ENCODE measurements at places on chromosomes 12 and 14.

- DNase-seq = no peak
Measured at GRCh38 chr12:95258151-95258550, 40.5 kb downstream of the VEZT start.

DNA sequence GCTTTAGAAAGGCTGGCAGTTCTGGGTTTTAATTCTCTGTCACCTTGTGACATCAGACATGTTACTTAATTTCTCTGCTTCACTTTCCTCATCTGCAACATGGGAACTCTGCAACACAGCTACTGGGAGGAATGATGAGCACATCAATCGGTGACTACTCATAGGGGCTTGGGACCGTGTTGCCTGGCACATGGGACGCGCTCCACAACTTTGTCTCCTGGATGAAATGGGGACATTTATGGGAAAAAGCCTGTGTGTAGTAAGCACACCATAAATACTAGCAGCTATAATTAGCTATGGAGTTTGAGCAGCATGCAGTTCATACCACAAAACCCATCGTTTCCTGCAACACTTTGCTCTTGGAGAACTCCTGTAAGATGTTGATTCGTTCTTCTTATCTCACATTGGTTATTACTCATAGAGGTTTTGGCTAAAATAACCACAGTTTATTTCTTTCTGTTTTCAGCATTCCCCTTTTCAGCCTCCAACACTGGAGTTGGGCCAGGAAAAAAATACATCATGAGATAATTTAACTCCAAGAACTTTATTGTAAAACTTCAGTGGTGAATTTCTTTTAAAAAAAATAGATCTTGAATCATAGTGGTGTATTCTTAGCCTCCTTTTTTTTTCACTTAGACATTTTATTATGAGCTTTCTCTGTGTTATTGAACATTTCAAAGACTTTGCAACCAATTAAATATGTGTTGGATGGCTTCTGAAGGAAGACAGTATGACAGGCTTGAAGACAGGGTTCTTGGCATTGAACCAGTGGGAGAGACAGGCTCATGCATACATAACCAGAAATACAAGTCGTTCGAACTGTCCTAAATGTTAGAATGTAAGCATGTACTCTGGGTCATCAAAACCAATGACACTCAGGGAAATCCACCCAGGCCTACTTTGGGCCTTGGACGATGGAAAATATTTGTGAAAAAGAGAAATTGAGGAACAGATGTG lies 72.7 kb downstream of the RIN3 start:
- no peak for DNase-seq

GRCh38 chr14:90487031-90487430 lies 90.2 kb downstream of the CALM1 start:
- no peak for DNase-seq

DNA sequence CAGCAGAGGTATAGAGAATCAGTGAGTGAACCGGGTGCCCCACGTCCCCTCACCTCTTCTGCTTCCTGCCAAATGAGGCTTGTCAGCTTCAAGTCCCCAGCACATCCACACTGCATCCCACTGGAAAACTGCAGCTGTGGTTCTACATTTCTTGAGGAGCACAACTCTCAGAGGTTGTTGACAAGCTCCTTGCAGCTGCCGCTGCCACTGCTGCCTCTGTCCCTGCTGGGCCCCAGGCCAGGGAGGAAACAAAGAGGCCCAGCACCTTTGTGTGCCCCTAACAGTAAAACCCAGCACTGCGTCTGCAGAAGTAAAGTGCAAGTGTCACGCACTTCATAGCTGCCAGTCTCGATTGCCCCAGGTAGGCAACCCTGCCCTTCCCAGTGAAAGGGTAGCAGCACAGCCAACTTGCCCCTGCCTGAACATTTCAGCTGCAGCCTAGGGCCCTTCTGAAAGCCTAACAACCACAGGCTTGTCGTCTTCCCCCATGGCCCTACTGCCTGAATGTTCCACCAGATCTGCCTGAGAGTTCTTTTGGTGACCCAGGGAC lies 1162.1 kb upstream of the USP15 start:
- no peak for DNase-seq

DNA sequence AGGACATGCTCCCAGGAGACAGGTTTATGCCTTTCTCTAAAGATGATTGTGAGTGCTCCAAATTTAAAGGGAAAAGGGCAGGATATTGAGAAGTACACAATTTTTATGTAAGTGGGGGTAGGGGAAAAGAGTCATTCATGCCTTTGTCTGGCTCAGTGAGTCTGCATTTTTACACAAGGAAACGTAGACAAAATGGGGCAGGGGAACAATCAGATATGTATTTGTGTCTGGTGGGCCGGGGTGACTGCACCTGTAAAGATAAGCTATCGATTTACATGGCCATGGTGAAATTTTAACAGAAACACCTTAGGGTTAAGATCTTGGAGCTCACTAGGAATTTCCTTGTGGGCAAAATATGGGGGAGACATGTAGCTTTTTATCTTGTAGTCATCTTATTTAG lies 123.6 kb downstream of the VRK1 start:
- no peak for DNase-seq

DNA sequence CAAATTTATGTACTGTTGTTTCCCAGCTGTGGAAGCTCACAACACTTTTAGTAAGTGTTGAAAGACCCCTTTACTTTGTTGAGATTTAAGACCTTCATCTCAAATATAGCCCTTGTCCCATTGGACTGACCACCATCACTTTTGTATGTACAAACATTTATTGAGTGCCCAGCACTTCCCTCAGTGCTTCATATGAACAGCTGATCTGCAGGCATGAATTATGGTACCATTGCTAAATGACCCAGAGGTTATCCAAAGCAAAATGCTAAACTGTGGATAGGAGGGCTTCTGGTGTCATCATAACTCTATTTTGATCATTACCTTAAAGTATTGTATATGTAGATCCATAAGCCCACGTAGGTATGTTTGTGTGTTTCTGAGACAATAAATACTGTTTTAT lies 285.7 kb upstream of the RGS6 start:
- no peak for DNase-seq

DNA sequence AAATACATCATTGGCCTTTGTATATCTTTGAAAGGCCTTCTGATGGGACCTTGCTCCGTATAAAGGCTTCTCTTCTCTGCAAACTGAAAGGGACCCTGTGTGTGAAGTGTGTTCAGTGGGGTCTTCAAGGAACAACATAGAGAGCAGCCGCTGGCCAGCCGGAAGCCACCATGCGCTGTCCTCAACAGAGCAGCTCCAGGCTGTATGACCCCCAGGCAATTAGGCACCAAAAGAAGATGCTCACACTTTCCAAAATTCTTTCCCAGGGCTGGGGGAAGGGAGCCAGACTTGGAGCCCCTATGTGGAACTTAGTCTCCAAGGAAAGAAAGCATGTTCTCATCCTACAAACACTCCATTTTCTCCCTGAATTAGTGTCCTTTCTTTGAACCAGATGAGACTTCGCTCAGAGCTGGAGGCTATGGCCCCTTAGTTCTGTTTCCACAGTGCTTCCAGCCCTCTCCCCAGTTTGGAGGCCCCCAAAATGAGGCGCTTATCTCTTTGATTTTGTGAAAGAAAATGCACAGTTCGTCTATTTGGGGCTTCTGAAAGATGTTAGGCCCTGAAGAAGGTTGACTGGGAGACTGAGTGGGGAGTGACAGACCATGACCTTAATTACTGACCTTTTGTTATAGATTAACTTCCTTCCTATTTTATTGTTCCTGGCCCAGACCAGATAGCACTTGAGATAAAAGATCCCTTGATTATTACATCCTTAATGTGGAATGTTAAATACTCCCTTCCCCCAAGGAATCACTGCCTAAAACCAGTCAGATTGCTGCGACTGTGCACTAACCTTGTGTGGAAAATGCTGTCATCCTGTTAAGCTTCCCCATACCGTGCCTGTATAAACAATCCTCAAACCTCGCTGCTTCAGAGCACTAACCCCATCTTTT lies 128.3 kb upstream of the FGD4 start:
- no peak for DNase-seq

DNA sequence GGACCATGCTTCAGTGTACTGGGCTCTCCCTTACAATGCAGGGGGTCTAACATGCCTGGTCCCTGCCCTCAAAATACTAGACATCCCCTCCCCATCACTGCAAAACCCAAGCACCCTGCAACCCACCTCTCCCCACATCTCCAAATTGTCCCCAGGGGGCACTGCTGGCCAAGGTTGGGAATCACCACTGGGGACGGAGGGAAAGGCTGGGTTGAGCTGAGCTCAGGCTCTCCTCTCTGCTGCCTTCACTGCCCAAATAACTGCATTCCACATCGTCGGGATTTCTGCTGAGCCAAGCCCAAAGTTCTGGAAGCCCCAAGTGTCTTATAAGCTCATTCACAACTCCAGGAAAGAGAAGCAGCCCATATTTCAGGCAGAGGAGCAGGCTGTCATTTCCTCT lies 69.6 kb downstream of the NT5DC3 start:
- no peak for DNase-seq

DNA sequence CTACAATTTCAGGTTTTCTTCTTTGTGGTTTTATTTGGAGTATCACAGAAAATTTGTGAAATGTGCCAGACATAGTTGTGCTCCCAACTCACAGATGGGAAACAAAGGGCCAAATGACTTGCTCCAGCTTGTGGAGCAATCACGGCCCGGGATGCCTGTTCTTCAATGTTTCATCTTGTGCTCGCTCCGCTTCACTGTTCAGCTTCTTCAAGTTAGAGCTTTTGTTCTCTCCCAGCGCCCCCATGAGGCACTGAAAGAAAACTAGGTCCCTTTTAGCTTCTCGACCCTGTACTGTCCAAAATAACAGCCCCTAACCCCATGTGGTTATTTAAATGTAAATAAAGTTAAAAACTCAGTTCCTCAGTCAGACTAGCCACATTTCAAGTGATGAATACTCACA lies 187.9 kb upstream of the STXBP6 start:
- DNase-seq = no peak

- no peak for DNase-seq
Measured at GRCh38 chr12:26252946-26253345, 57.6 kb downstream of the SSPN start.

GRCh38 chr12:13099066-13099843 lies 4.2 kb downstream of the GSG1 start:
- no peak for DNase-seq

GRCh38 chr12:27361372-27361771 lies 28.7 kb downstream of the BMAL2 start:
- no peak for DNase-seq

- DNase-seq = no peak
Measured at GRCh38 chr12:11651785-11652184, 2.3 kb downstream of the ETV6 start.

GRCh38 chr12:119959435-119959834 lies 29.6 kb upstream of the BICDL1 start:
- no peak for DNase-seq

DNA sequence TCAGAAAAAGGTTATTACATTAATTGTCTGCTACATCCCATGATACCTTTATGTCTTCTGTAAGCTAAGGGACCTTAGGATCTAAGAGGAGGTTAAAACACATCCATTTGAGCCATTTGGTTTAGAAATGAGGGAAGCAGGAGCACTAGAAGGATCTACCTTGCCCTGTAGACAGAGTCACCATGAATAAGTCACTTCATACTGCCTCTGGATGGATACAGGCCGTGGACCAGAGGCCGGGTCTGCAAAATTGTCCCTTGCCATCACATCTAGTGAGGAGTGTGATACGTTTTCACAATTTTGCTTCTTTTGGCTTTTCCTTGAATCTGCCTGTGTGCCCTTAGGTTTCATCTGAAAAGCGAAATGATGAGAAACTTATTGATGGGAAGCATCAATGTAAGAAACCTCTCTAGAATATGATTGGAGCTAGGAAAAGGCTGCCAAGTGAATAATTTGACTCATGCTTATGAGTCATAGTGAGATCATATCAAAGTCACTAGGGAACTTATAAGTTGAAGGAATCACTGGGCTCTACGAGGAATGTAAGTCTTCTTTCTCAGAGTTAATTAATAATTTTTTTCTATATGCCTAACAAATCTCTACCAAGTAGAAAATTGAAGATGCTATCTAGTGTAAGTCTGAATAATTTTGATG lies 10.8 kb downstream of the GLRX5 start:
- DNase-seq = no peak

DNA sequence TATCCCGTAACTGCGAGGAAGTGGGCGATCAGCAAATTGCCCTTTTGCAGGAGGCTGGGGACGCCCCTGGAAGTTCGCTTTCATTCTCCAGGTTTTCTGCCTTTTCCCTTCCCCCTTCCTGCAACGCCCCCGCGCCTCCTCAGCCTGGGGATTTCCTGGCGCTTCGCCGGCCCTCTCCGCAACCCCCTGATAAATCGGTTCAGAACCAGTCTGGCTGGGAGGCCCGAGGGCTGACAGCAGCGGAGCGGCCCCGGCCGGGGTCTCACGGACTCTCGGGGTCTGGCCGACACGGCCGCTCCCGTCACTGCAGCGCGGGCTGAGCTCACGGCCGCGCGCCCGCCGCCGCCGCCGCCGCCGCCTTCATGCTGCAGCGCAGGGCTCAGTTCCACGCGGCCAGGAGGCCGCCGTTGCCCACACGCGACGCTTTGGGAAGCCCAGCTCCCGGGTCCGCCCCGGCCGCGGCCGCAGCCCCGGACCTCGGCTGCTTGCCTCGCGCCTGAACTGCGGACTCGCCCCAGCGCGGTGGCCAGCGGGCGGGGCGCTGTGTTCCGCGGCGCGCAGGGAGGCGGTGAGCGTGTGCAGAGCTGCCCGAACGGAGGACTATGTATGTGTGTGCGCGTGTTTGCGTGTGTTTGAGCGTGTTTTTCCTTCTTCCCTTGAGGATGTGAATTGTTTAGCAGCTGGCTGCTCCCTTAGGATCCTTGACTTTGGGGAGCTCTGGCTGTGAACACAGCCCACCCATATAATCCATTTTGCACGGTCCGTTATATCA lies at the start of gene LRFN5:
TSS of gene LRFN5 (plus strand) at position 345 of the 772 bp plus-strand sequence.
- no peak for DNase-seq

DNA sequence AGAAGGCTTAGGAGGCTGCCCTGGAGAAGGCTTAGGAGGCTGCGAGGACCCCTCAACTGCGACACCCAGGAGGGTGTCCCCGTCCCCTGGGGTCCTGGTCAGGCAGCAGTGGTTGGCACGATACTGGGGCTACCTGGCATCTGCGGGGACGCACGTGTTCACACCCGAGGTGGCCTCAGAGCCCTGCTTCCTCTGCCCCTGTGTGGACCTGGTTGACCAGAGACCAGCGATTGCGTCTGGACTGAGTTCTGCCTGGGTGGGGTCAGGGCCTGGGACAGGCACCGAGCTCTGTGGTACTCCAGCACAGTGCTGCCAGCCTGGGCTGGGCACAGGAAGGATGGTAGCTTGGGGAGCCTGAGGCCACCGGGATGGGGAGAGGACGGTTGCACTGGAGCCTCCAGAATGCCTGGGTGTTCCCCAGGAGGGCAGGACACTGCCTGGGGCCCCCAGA lies 735 bp downstream of the ASPG start:
- DNase-seq = no peak

GRCh38 chr12:102459314-102459713 lies 21.0 kb downstream of the IGF1 start:
- no peak for DNase-seq

- DNase-seq = no peak
Measured at GRCh38 chr12:102468261-102468915, 12.0 kb downstream of the IGF1 start.

- no peak for DNase-seq
Measured at GRCh38 chr14:99412117-99413061, 68.3 kb downstream of the SETD3 start.

DNA sequence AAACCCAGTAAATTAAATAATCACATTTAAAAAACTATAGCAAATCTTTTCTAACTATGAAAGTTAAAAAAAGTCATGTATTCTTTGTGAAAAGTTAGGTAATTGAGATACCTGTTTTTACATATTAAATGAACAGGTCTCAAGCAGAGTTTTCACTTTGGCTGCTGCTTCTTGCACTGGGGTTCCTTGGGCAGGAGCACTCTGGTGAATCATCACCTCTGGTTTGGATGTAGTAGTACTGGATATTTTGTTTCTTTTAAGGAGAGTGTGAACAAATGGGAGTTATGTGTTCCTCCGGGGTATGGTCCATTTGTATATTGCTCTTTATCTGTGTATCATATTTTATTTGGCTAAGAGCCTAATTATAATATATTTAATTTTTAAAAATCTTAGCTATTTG lies 82.7 kb downstream of the FUT8 start:
- DNase-seq = no peak
